ENCODE measurements at places on chromosomes 11 and 22.

DNA sequence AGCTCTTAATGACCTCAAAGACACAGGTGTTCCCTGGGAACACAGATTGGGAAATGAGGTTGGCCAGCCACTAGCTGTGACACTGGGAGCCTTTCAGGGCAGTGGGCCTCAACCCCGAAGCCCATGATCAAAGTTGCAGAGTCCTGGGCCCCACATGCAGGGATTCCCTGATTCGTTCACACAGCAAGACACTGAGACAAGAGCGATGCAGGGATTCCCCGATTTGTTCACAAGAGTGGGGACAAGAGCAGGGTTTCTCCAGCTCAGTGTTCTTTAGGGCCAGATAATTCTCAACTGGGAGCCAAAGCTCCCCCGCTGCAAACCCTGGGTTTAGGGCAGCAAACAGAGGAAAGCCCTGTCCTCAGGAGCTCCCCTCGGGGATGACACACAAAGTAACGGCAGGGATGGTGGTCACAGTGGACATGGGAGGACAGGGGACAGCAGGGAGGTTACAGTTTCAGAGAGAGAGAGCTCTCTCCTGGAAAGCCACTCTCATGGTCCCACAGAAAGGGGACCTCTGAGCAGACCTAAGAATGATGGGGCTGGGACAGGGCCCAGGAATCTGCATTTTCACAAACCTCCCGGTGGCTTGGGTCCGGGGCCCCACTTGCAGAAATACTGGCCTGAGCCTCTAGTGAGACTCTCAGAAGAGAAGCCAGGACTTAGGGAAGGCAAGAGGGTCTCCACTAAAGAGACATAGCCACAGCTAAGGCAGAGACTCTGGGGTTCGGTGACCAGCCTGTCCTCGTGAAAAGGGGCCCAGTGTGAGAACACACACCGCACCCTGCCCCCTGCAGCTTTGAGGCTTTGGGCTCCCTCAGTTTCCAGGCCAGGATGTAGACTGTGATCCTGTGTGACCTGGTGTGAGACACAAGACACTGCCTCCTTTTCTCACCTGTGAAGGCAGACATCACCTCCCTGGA lies 7.4 kb upstream of the GNAZ start:
- DNase-seq, result no peak

DNA sequence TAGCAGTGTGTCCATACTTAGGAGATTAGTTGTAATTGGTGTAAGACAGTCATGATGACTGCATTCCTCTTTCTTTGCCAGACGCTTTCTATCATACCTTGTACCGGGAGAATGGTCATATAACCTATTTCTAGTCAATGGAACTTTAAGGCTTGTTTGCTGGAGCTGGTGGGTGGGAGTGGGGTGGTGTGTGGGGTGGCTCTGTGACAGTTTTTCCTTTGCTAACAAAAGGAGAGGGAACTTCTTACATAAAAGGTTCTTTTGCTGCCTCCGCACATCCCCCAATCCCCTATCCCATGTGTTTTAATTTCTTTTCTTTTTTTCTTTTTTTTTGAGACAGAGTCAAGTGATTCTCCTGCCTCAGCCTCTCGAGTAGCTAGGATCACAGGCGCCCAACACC lies 9.8 kb upstream of the NUCB2 start:
- DNase-seq, result no peak

- DNase-seq, result no peak
Observed at GRCh38 chr22:43853328-43853931, 8.9 kb downstream of the SULT4A1 start.

- DNase-seq, result no peak
Observed at GRCh38 chr22:46436595-46437175, 100.7 kb downstream of the CELSR1 start.

GRCh38 chr11:69828276-69828970 lies 9.2 kb upstream of the FGF3 start:
- DNase-seq, result no peak

DNA sequence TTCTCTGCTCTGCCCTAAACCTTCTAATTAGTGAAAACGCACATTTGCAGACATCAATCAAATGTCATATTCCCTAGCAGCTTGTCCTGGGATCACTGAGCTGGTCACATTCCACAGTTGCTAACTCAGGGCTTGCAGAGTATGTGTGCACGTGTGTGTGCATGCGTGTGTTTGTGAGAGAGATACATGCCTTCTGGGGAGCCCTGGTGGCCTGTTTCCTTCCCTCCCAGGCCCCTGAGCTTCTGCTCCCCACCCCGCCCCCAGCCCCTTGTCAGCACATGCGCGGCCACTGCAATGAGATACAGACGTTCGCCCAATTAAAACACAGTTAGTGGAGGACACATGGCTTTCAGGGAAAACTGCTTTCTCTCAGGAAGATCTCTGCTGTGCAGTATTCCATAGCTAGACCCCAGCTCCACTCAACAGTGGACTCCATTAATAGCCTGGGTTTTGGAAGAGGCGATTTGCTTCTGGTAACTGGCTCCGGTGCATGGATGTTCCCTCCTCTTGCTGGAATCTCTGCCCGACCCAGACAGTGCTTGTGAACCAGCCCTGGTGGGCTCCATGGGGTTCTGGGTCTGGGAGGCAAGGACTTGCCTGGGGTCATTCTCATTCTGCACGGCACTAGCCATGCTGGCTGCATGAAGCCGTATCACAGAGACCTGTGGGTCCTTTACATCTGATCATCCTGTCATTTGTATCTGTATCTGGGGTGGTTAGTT lies 17.7 kb downstream of the LRP5 start:
- no peak for DNase-seq

GRCh38 chr11:45704635-45705034 lies 39.2 kb upstream of the CHST1 start:
- DNase-seq, result no peak

DNA sequence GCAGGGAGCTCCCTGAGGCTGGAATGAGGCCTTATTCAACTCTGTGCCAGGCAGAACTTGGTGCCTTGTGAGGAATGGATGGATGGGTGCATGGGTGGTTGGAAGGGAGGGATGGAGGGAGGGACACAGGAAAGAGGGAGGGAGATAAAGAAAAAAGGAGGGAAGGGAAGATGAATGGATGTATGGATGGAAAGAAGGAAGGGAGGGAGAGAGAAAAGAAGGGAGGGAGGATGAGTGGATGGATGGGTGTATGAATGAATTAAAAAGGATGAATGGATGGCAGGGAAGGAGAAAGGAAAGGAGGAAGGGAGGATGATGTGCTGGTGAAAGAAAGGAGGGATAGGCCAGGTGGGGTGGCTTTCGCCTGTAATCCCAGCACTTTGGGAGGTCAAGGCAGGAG lies 34.6 kb downstream of the KCNC1 start:
- no peak for DNase-seq

DNA sequence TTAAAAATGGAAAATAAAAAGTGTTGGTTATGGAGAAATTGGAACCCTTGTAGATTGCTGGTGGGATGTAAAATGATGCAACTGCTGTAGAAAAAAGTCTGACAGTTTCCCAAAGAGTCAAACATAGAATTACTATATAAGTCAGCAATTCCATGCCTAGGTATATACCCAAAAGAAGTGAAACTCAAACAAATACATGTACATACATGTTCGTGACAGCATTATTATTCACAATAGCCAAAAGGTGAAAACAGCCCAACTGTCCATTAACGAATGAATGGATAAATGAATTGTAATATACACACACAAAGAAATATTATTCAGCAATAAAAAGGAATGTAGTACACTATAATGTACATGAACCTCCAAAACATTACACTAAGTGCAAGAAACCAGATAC lies 116.0 kb downstream of the TTC28 start:
- DNase-seq, result no peak

DNA sequence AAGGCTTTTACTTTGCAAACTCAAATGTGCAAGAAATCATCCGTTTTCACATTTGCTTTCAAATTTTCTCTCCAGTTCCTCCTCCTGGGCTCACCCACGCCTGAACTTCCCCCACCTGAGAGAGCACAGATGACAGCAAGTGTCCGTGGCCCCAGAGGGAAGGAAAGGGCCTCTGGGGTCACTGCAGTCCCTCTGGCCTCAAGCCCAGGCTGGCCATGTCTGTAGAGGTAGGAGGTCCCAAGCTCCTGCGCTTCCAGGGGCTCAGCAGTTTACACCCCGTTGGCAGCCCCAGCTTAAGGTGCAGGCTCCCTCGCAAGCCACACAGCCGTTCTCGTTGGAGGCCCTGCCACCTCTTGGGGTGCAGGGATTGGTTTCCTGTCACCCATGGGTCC lies 40.5 kb upstream of the PRDM11 start:
- DNase-seq, result no peak

DNA sequence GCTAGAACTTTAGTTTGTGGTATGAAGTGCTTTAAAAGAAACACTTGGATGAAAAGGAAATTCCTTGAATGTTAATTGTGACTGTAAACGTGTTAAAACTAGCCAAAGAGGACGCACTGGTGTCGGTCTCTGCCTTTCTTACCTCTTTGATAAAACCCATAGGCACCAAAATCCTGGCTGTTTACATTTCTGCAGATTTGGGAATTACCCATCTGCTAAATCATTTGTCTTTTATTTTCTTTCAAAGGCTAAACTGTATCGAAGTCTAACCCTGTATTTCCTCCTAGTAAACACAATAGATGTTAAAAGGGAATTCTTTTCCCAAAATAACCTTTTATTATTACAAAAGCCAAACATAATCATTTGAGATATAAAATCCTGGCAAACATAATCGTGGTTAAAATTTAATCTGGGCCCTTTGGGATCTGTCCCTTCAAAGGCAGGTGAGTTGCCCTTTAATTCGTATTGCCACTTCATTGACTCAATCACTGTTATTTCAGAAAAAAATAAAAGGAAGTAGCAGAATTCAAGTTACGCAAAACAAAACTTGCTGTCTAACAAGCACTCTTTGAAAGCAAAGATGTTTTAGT lies 2.4 kb downstream of the RASSF10 start:
- DNase-seq, result no peak

DNA sequence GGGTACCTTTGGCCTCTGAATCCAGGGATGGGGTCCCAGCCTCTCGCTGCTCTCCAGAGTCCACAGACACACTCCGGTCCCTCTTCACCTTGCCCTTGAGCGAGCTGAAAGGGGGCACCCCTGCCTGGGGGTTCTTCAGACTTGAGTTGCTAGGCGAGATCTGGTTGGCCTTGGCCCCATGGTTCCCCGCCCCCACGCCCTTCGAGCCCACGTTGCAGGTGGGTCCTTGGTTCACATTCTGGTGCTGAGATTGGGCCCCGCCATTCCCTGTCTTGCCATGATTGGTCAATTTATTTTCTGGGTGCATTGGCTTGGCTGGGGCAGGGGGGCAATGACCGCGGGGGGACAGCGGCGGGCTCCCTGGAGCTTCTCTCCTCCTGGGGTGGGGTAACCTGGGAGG lies 17.5 kb downstream of the BCL9L start:
- DNase-seq, result no peak

GRCh38 chr22:17087498-17088131 lies 2.8 kb downstream of the IL17RA start:
- peak; percentile 57 for DNase-seq

- no peak for DNase-seq
Observed at GRCh38 chr11:122556605-122557004, 98.9 kb upstream of the UBASH3B start.

DNA sequence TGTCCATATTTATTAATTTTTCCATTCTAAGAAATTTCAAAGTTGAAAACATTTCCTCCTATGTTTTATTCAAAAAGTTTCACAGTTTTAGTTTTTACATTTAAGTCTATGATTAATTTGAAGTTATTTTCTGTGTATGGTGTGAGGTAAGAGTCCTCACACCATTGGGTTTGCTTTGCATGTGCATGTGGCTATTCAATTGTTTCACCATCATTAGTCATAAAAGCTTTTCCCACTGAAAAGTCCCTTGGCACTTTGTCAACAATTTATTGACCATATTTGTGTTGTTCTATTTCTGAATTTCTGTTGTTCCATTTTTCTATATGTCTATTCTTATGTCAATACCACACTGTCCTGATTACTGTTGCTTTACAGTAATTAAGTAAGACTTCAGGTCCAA lies 186.5 kb downstream of the KIF18A start:
- DNase-seq, result no peak

DNA sequence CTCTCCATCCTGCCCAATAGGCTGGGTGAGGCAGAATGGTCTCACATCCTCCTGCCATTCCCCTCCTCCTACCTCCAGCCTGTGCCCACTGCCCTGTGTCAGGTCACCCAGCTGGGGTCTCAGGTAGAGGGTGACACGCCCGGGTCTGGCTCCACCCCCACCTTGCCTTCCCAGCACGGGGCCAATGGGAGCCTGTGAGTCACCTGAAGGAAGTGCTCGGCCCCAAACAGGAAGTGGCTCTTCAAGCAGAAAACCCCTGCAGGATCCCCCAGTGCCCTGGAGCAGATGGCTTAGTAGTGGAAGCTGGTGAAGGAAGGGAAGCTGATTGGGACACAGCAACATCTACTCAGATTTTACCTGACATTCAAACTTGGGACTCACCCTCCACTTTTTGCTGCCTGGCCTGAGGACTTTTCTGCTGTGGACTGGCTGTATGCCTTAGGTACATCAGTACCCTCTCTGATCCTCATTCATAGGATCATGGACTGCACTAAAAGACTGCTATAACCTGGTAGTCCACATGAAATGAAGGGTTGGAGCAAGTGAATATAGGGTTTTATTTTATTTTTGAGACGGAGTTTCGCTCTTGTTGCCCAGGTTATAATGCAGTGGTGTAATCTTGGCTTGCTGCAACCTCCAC lies 33.4 kb downstream of the GDPD5 start:
- DNase-seq, result peak; percentile 8

- DNase-seq, result no peak
Observed at GRCh38 chr11:116557282-116557681, 215.5 kb downstream of the BUD13 start.

DNA sequence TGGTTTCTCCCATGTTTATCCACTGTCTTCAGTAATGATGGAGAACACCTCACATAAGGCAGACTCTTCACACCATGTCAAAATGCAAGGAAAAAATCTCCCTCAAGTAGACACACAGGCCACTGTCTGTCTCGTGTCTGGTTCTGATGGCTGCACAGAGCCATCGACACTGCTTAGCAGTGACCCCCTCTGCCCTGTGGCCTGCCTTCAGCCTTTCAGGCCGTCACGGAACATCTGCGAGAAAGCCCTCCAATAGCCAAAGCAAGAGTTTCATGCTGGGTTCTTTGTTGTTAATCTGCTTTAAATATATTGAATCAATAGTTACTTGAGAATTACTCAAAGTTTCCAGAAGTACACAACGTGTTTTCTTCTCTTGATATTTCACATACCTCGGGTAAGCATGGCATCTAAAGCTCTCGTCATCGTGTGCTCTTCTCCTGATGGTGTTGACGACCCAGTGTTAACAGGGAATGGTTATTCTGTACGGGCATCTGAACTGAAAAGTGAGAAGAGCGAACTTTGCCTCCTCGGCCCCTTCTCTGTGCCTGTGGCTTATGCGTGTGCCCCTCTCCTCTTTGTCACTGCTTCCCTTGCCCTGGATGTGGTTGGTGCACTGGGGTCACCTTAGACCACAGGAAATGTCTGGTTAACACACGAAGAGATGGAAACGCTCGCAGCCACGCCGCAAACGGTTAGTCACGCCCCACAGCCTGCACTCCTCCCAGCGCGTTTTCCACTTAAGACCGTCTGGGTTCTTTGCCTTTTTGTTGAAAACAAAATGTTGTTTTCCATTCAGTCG lies 33.4 kb upstream of the CTTN start:
- DNase-seq, result no peak
